ENCODE measurements at places on chromosomes 5 and 9.

- no peak overlapping the region for H3K4me3 ChIP-seq
- H3K36me3 ChIP-seq, result no peaks in the 10 kb centered on the region
- H3K4me1 ChIP-seq, result peaks cover 15% of the 10 kb centered on the region
- H3K27ac ChIP-seq, result peak overlapping the region; percentile 93
- no peak for DNase-seq
These were observed 5.3 kb downstream of the GSN start for GRCh38 chr9:121273064-121273775.

DNA sequence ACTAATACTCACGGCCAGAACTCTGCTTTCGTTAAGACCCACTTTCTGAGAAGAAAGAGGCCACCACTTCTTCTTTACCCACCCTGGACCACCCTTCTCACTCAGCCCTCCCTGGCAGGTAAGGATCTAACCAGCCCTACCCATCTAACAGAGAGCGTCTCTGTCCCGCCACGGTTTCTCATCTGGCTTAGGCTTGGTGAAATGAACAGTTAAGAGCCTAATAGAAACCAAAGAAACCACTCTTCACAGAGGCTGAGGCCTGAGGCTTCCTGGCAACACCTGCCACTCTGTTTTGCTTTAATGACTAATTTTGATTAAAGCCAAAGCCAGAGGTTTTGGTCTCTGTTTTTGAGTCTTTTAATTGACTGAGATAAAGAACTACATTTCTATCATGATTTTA is 354.1 kb upstream of the SLC30A5 start:
- no peak for DNase-seq
- peak overlapping the region; percentile 63 for H3K27ac ChIP-seq
- H3K4me3 ChIP-seq, result no peak overlapping the region
- H3K36me3 ChIP-seq, result no peaks in the 10 kb centered on the region
- no peaks in the 10 kb centered on the region for H3K27me3 ChIP-seq

GRCh38 chr5:154753792-154754191 is 1.4 kb upstream of the LARP1 start:
- peak overlapping the region; percentile 98 for H3K27ac ChIP-seq
- DNase-seq, result peak; percentile 86
- no peaks in the 10 kb centered on the region for H3K27me3 ChIP-seq

DNA sequence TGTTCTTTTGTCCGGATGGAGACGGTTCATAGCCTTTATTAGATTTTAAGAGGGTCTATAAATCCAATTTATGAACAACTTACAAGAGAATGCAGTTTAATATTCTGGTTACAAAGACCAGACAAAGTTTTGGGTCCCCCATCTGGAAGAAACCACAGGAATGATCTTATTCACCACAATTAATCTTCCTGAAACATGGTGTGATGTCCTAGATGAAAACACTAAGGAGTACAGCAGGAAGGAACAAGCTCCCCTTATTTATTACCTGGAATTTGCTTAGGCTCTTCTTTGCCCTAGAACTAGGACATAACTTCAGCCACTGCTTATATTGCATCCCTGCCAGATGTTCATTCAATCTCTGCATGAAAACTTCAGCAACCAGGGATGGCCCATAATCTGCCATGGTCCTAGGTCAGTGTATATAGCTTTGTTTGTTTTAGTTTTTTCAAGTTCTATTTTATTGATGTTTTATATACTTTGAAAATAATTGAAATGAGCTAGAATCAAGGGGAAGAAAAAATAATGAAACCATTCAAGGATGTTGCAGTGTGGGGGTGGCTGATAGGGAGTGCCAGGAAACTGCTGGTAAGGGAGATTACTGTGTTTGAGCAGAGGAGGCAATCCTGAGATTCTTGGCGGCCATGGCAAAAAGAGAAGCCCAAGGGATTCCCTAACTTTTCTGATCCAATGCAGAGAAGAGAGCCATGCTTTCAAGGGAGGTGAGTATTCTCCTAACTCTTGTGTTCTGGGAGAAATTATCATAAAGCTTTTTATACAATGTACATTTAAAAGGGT is 16.8 kb downstream of the TXNDC8 start:
- H3K4me1 ChIP-seq, result no peaks in the 10 kb centered on the region
- H3K4me3 ChIP-seq, result no peak overlapping the region
- no peak for DNase-seq
- H3K27me3 ChIP-seq, result no peaks in the 10 kb centered on the region
- no peaks in the 10 kb centered on the region for H3K36me3 ChIP-seq

DNA sequence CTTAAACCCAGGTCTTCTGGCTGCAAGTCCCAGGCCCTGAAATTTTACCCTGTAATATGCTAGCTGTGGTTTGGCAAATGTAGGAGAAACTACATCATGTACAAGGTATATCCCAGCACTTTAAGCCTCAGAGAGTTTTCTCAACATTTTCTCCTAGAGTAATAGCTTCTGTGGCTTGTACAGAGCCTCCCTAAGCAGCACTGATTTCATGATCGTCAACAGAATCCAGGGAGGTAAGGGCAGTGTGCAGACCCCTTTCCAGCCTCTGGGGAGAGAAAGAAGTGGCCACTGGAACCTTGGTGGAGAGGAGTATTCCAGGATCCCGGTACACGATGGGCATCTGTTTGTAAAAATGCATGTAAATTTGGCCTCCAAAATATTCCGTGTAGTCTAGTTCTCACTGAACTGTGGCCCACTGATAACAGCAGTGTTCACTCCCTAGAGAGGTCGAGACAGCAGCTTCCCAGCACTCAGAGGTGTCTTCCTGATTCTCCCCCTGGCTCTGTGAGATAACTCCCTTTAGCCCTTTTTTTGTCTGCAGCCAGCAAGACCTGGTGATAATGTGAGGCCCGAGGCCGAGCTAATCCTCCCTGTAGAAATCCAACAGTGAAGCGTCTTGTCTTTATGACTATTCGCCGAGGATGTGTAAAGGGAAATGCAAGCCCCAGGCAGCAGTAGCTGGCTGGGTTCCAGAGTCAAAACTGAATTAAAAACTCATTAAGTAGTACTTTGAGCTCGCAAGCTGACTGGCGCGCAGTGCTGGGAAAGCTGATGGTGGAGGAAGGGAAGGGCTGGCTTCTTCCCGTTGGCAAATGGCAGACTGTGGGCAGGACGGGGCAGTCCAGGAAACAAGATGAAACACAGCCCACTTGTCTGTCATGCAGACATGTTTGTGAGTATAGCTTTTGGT is 59.0 kb downstream of the MAP1B start:
- peak overlapping the region; percentile 37 for H3K4me3 ChIP-seq
- DNase-seq, result peak; percentile 55
- no peaks in the 10 kb centered on the region for H3K36me3 ChIP-seq
- peak overlapping the region; percentile 71 for H3K27ac ChIP-seq
- H3K4me1 ChIP-seq, result peaks cover 7% of the 10 kb centered on the region

GRCh38 chr5:123873846-123874245 is 361.9 kb downstream of the CSNK1G3 start:
- H3K27ac ChIP-seq, result no peak overlapping the region
- H3K4me3 ChIP-seq, result no peak overlapping the region
- DNase-seq, result no peak
- H3K4me1 ChIP-seq, result no peaks in the 10 kb centered on the region
- H3K27me3 ChIP-seq, result no peaks in the 10 kb centered on the region

- DNase-seq, result no peak
- H3K4me1 ChIP-seq, result no peaks in the 10 kb centered on the region
- H3K27ac ChIP-seq, result no peak overlapping the region
- H3K4me3 ChIP-seq, result no peak overlapping the region
These were observed 79.9 kb upstream of the NEURL1B start for GRCh38 chr5:172561151-172561550.

DNA sequence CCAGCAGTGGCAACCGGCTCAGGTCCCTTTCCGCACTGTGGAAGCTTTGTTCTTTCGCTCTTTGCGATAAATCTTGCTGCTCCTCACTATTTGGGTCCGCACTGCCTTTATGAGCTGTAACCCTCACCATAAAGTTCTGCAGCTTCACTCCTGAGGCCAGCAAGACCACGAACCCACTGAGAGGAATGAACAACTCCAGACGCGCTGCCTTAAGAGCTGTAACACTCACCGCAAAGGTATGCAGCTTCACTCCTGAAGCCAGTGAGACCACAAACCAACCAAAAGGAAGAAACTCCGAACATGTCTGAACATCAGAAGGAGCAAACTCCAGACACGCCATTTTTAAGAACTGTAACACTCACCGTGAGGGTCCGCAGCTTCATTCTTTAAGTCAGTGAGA is 103.5 kb downstream of the GLIS3 start:
- no peaks in the 10 kb centered on the region for H3K36me3 ChIP-seq
- H3K4me3 ChIP-seq, result no peak overlapping the region
- no peaks in the 10 kb centered on the region for H3K27me3 ChIP-seq
- H3K27ac ChIP-seq, result no peak overlapping the region

GRCh38 chr9:136900988-136901515 is 14.7 kb downstream of the TRAF2 start:
- peak overlapping the region; percentile 91 for H3K27ac ChIP-seq
- peak; percentile 58 for DNase-seq
- no peaks in the 10 kb centered on the region for H3K27me3 ChIP-seq
- peak overlapping the region; percentile 40 for H3K4me3 ChIP-seq

- H3K4me1 ChIP-seq, result no peaks in the 10 kb centered on the region
- DNase-seq, result no peak
- H3K27ac ChIP-seq, result no peak overlapping the region
- H3K27me3 ChIP-seq, result no peaks in the 10 kb centered on the region
- no peak overlapping the region for H3K4me3 ChIP-seq
These were observed 562.2 kb upstream of the TRPC7 start for GRCh38 chr5:136927571-136927970.

DNA sequence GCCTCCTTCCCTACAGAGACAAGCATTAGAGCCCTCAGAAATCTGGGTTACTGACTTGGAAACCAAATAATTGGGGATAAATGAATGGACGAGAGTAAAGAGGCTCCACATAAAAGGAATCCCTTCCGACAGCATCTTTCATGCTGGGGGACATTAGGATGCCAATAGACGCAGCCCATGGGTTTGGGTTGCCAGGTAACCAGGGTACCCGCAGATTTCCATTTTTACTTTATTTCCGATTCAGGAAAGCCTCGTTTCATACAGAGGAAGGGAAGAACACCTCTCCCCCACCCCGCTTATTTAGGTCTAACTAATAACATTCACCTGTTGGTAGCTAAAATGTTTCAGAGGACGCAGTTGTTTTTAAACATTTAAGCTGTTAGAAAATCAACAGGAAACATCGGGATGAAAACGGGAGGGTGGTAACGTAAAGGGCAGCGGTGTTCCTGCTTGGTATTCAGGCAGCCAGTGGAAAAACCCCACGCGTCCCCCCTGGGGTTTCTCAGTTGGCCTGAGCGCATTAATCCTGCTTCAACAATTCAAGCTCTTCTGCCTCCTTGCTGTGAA is 179.5 kb downstream of the YTHDC2 start:
- no peak overlapping the region for H3K4me3 ChIP-seq
- no peaks in the 10 kb centered on the region for H3K36me3 ChIP-seq
- no peaks in the 10 kb centered on the region for H3K4me1 ChIP-seq
- no peaks in the 10 kb centered on the region for H3K27me3 ChIP-seq
- DNase-seq, result no peak

- no peaks in the 10 kb centered on the region for H3K4me1 ChIP-seq
- H3K27ac ChIP-seq, result no peak overlapping the region
- H3K36me3 ChIP-seq, result no peaks in the 10 kb centered on the region
- DNase-seq, result no peak
- H3K27me3 ChIP-seq, result no peaks in the 10 kb centered on the region
- no peak overlapping the region for H3K4me3 ChIP-seq
These were observed 92.6 kb downstream of the GTF3C4 start for GRCh38 chr9:132762896-132763295.

GRCh38 chr9:33662871-33663270 is 132.5 kb upstream of the PRSS3 start:
- no peak overlapping the region for H3K4me3 ChIP-seq
- DNase-seq, result no peak

GRCh38 chr9:21252721-21253547 is 13.1 kb upstream of the IFNA14 start:
- no peaks in the 10 kb centered on the region for H3K4me1 ChIP-seq
- H3K27me3 ChIP-seq, result no peaks in the 10 kb centered on the region
- no peak overlapping the region for H3K27ac ChIP-seq
- H3K36me3 ChIP-seq, result no peaks in the 10 kb centered on the region

GRCh38 chr9:109305801-109306200 is 15.1 kb downstream of the EPB41L4B start:
- no peaks in the 10 kb centered on the region for H3K36me3 ChIP-seq
- H3K4me3 ChIP-seq, result no peak overlapping the region
- no peak for DNase-seq
- no peaks in the 10 kb centered on the region for H3K4me1 ChIP-seq
- H3K27ac ChIP-seq, result no peak overlapping the region

- no peaks in the 10 kb centered on the region for H3K4me1 ChIP-seq
- no peaks in the 10 kb centered on the region for H3K36me3 ChIP-seq
- no peak overlapping the region for H3K27ac ChIP-seq
- H3K27me3 ChIP-seq, result no peaks in the 10 kb centered on the region
- no peak overlapping the region for H3K4me3 ChIP-seq
- no peak for DNase-seq
These were observed 115.9 kb downstream of the PIK3R1 start for GRCh38 chr5:68331192-68332079.

GRCh38 chr9:89436963-89437625 is 60.8 kb downstream of the SEMA4D start:
- no peak overlapping the region for H3K27ac ChIP-seq
- no peaks in the 10 kb centered on the region for H3K4me1 ChIP-seq
- H3K27me3 ChIP-seq, result no peaks in the 10 kb centered on the region
- peak; percentile 20 for DNase-seq
- H3K36me3 ChIP-seq, result no peaks in the 10 kb centered on the region
- no peak overlapping the region for H3K4me3 ChIP-seq

DNA sequence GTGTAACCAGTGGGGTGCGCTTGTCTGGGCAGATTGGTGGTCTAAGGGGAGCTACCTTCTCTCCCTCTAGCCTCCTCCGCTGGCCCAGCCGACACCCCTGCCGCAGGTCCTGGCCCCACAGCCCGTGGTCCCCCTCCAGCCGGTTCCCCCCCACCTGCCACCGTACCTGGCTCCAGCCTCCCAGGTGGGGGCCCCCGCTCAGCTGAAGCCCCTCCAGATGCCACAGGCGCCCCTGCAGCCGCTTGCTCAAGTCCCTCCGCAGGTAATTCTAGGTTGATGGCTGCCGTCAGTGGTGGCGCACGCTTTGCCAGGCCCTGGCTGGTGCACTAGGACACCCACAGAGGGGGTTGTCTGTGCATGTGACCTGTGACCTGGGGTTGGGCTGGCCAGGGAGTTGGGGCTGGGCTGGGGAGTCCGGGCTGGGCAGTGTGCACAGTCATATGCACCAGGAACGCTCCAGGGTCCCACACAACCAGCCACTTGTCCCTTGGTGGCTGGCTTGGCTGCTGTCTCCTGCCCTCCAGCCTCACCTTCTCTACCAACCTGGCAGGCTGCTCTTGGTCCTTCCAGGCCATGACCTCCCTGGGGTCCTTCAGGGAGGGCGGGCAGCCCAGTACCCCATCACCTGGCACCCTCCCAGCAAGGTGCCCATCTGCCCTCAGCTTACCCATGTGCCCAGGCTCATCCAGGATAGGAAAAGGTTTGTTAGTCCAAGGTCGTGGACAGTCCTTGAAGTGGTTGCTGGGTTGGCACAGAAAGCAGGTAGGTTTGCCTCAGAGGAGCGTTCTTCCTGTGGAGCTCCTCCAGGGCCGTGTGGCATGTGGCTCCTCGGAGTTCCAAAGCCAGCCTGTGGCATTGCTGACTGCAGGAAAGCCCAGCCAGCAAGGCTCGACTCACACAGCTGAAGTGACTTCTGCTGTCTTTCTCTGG is 73.2 kb downstream of the WNK2 start:
- H3K27ac ChIP-seq, result no peak overlapping the region
- no peaks in the 10 kb centered on the region for H3K36me3 ChIP-seq
- peak; percentile 50 for DNase-seq
- H3K27me3 ChIP-seq, result no peaks in the 10 kb centered on the region

All from breast epithelium (tissue), 4 donors.